ENCODE measurements at places on chromosomes 12 and 14.

- DNase-seq: no peak
Measured at GRCh38 chr12:3170423-3171194, 93.4 kb downstream of the TSPAN9 start.

- DNase-seq: no peak
Measured at GRCh38 chr12:116613256-116613655, 54.1 kb downstream of the MAP1LC3B2 start.

GRCh38 chr12:89355243-89356068, 3.2 kb upstream of the DUSP6 start:
- no peak for DNase-seq

- no peak for DNase-seq
Measured at GRCh38 chr14:94005324-94006073, 8.4 kb downstream of the CCDC197 start.

DNA sequence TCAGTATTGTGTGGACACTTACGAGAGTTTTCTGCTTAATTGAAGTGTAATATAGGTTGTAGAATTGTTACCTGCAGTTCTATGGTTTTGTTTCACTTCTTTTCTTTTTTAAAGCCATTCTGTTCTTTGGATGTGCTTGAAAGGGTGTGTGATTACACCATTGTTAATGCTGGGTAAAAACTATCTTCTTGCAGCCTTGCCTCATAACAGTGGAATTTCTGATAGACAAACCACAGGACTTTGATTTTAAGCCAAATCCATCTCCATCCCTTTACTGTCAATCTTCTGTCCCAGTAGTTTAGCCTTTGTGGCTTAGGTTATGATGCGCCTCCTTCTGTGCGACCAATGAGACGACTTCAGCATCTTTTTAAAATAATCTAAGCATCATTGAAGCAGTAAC, 182.3 kb downstream of the PELI2 start:
- no peak for DNase-seq

- DNase-seq: no peak
Measured at GRCh38 chr12:49693931-49694444, 13.2 kb downstream of the FMNL3 start.

All from C1 segment of cervical spinal cord (tissue), 14 donors.